Activated CD4-positive, alpha-beta T cell treated with anti-CD3 and anti-CD28 coated beads for 36 hours (primary cell): ENCODE measurements at places on chromosomes 11 and 22. TPM values are rescaled to one million over a fixed set of nuclear protein-coding genes. Genes with fewer than 3 reads are reported as not detected.

DNA sequence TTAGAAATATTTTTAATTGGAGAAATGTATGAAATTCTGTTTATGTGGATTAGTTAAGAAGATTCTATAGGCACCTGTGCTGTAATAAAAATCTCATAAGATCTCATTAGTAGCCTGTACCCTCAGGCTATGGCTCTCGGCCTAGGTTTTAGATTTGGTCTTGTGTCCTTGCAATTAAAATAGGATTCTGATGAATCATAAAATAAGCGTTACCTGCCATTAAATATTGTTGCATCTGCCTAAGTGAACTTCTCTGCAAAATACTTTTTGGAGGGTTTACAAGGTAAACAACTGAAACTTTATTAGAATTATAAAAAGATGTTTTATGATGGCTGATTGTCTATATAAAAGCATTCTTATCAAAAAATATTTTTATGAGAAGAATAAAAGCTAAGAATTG, 804.1 kb upstream of the ANO3 start:
- H3K36me3 ChIP-seq = no peaks in the 10 kb centered on the region
- no peaks in the 10 kb centered on the region for H3K27me3 ChIP-seq

- H3K27me3 ChIP-seq = peaks cover 11% of the 10 kb centered on the region
- H3K36me3 ChIP-seq = no peaks in the 10 kb centered on the region
- H3K4me3 ChIP-seq = no peak overlapping the region
- no peak overlapping the region for H3K27ac ChIP-seq
- no peak for DNase-seq
These were observed 55.7 kb upstream of the EMID1 start for GRCh38 chr22:29149841-29150555.

DNA sequence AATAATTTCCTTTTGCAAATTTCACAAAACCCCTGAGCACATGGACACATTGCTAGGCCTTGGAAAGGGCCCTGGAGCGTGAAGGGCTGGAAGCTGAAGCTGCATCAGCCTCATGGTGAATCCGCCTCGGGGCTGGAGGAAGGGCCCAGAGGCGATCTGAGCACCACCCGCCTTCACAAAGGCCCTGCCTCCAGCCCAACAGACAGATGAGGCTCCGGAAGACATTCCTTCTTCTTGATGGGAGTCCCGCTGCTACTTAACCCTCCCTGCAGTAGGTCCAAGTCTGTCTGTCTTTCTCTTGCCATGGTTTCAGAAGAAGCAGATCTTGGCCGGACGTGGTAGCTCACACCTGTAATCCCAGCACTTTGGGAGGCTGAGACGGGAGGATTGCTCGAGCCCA, 16.5 kb downstream of the ARRB1 start:
- H3K27ac ChIP-seq = no peak overlapping the region
- peaks cover 7% of the 10 kb centered on the region for H3K36me3 ChIP-seq
- peaks cover 73% of the 10 kb centered on the region for H3K4me1 ChIP-seq

- DNase-seq = no peak
- H3K36me3 ChIP-seq = no peaks in the 10 kb centered on the region
- no peak overlapping the region for H3K27ac ChIP-seq
- H3K4me3 ChIP-seq = no peak overlapping the region
- H3K27me3 ChIP-seq = no peaks in the 10 kb centered on the region
These were observed 1083.2 kb upstream of the CNTN5 start for GRCh38 chr11:97937501-97937900.

GRCh38 chr11:117716521-117717440, 80.2 kb downstream of the DSCAML1 start:
- H3K36me3 ChIP-seq = no peaks in the 10 kb centered on the region
- no peak overlapping the region for H3K27ac ChIP-seq
- H3K27me3 ChIP-seq = peaks cover 7% of the 10 kb centered on the region
- H3K4me3 ChIP-seq = no peak overlapping the region
- DNase-seq = no peak
- no peaks in the 10 kb centered on the region for H3K4me1 ChIP-seq

GRCh38 chr11:120780239-120780638, 243.7 kb upstream of the TBCEL start:
- no peaks in the 10 kb centered on the region for H3K4me1 ChIP-seq
- no peak overlapping the region for H3K4me3 ChIP-seq
- no peaks in the 10 kb centered on the region for H3K36me3 ChIP-seq
- H3K27me3 ChIP-seq = peaks cover 11% of the 10 kb centered on the region

GRCh38 chr11:117479372-117479771, 151.7 kb downstream of the CEP164 start:
- no peak overlapping the region for H3K4me3 ChIP-seq
- no peak overlapping the region for H3K27ac ChIP-seq
- no peaks in the 10 kb centered on the region for H3K36me3 ChIP-seq
- H3K4me1 ChIP-seq = no peaks in the 10 kb centered on the region

MS4A6E gene
- not detected for total RNA-seq

PHOX2A gene
- total RNA-seq = not detected
